Naive B cell (primary cell): ENCODE measurements at places on chromosomes 2 and 18.
A peak's percentile ranks its signal among the peaks of the same experiment; 100 is the strongest.

- peak; percentile 54 for DNase-seq
Observed at GRCh38 chr2:180983468-180984242, 3.2 kb downstream of the UBE2E3 start.

DNA sequence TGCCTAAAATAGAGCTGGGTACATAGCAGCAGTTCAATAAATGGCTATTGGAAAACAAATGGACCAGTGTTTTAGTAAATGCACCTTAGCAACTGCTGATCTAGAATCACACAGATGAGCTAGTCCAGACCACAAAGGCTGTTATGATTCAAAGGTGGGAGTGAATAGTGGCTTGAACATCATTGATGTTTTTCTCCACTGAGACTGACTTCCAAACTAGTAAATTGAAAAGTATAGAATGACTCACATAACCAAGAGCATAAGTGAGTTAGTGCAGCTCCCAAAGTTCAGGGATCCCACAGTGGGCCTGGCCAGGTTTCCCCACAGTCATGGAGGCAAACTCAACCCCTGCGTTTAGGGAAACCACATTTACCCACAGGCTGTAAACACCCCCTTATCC lies 106.7 kb upstream of the YPEL5 start:
- no peak for DNase-seq

DNA sequence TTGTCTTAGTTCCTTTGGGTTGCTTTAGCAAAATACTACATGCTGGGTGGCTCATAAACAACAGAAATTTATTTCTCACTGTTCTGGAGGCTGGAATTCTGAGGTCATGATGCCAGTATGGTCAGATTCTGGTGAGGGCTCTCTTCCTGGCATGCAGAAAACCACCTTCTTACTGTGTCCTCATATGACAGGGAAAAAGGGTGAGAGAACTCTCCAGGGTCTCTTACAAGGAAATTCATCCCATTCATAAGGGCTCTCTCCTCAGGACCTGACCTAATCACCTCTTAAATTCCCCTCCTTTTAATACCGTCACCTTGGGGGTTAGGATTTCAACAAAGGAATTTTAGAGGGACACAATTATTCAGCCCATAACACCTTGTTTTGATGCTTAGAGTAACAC lies 243.1 kb upstream of the TNP1 start:
- no peak for DNase-seq

GRCh38 chr18:68439642-68440041 lies 275.3 kb downstream of the TMX3 start:
- DNase-seq = no peak

DNA sequence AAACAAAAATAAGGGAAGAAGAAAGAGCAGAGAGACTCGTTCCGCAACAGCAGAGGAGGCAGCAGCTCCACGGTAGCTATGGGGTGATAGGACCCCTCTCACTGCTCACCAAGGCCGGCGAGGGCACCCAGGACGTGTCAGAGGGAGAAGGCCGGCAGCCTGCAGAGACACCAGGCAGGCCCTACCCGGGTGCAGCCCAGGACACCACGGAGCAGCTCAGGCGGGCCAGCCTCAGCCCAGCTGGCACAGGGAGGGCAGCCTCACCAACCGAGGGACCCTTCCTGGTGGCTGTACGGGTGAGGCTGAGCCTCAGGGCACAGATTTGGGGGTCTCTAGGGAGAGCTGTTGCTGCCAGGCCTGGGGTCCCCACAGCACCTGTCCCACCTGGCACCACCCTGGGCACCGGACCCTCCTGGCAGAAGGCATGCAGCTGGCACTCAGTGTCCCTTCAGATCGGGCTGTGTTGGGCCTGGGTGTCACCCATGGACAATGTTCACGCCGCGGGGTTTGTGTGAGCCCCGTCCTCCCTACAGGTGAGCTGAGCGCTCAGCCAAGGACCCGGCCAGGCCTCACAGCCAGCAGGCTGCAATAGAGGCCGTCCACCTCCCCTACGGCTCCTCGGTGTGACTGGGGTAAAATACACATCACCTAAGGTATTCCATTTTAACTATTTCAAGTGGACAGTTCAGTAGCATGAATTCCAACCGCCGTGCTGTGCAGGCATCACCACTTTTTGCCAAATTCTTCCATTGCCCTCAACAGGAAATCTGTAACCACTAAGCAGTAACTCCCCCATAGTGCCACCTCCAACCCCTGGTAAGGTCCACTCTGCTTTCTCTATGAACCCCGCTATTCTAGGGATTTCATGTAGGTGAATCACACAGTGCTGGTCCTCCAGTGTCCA lies 21.6 kb downstream of the KCNG2 start:
- no peak for DNase-seq

GRCh38 chr2:238965371-238966071 lies 117.6 kb downstream of the TWIST2 start:
- no peak for DNase-seq

DNA sequence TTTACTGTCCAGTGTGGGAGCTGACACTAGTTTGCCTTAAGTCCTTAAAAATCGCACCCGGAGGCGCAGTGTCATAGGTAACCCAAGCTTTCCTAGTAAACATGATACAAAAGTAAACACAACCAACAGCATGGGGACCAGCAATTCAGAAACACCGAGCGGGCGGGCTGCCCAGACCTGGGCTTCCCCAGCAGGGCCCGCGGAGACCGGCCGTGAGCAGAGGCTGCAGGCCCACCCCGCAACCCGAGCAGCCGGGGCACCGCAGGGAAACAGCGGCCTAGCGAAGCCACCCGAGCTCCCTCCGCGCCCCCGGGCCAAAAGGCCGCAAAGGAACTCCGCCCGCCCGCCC lies 296 bp downstream of the TTC21B start:
- DNase-seq = no peak

GRCh38 chr18:22698711-22699110 lies 234.4 kb upstream of the RBBP8 start:
- no peak for DNase-seq

DNA sequence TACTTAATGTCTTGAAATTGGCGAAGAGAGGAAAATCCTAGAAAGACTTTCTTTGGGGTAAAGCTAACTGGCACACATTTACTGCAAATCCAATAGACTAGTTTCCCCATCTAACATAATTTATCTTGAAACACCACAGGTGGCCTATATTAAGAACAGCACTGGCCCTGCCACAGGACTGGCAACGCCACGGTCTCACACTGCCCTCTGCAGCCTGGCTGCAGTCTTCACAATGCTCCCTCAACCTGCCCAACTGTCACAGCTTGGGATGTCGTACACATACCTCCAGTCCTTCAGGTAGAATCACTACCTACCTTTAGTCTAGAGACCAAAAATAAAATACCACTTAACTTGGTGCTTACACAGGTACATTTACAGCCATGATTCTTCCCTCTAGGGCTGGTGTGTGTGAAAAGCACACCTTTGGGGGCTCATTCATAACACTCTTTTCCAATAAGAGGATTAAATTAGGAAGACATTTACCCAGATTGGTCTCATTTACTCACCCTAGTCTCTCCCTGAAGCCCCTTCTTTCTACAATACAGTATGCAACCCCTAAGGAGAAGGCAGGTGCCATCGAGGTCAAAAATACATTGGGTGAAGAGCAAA lies 222.2 kb downstream of the C1D start:
- peak; percentile 13 for DNase-seq

DNA sequence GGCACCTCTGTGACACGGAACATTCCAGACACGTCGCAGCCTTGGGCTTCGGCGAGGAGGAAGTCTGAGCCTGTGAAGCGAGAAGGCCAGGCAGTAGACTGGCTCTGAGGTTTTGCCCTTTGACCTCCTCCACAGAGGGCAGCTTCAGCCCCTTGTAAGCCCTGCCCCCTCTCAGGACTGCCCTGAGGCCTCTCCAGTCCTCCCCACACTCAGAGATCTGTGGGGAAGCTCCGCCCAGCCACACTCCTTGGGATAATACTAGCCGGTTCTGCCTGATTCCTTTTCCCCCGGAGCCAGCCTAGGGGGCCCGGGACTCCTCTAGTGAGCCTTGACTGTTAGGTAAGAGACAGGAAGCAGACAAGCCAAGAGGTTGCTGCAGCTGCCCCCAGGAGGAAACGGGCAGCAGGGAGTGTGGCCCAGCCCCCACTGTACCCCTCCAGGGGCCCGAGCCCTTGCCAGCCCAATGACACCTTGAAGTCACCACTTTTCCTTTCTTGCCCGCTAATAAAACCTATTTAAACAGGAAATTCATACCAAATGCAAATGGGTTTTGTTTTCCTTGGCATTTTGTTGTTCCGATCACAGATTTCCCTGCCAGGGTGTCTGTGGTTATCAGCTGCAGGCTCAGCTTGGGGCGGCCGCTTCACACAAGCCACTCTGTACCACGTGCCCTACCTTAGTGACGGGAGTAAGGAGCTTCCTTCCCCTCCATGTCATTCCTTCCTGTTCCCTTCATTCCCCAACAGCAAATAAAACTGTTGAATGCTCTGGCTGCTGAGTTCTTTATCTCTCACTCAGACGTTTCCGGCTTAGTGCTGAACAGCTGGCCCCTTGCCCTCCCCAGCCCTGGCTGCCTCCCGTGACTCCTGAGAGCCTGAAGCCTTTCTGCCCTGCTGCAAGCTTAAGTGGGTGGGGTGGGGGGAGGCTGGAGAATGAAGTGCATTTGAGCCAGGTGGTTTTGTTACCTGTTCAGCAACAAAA lies 124.7 kb downstream of the CABLES1 start:
- DNase-seq = peak; percentile 60

- DNase-seq = no peak
Observed at GRCh38 chr18:46385124-46385523, 271.9 kb downstream of the LOXHD1 start.

- no peak for DNase-seq
Observed at GRCh38 chr2:76506538-76506937, 795.8 kb upstream of the GCFC2 start.

DNA sequence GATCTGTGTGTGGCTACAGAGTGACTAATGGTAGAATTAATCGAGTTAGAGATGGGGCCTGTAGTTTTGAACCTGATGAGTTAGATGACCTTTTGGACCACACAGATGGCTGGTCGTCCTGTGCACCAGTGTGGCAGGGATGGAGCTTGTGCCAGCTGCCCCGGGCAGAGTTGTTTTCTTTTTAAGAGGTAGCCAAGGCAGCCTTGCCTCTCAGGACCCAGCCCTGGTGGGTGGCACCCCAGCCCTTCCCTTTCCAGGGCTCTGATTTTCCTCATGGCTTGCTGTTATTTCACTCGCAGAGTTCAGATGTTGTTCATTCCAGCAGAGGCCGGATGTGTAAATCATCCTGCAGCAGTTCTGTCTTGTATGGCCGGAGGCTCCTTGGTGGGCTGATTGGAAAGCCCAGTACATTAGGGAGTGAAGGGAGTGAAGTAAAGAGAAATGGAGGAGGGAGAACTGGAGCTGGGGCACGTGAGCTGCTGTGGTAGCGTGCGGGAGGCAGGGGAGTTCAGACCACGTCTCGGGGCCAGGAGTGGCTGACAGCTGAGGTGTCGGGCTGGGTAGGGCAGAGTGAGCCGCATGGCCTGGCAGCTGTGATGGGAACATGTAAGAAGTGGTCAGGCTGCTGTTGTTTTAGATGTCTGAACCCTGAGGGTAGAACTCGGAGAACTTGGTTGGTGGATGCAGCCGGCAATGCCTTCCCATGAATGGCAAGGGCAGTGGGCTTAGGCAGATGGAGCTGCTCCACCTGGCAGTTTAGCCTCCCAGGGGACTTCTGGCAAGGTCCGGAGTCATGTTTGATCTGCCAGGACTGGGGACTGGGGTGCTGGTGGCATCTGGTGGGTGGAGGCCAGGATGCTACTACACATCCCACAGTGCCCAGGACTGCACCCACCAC lies 28.8 kb downstream of the ASAP2 start:
- no peak for DNase-seq

DNA sequence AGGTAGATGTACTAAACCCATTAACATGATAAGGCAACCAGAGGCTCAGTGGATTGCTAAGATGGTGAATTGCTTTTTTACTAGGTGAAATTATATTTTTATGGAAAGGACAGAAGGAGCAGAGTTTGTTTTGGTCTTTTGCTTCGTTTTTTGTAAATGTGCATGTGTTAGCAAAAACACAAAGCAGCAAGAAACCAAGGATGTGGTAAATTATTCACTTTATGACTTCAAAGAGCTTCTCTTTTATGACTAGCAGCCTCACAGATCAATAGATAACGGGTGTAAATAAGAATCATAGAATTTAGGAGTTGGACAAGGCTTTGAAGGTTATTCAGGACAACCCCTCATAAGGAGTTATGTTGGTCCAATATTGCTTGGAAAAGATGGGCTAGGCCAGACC lies 615.0 kb downstream of the DPP10 start:
- DNase-seq = no peak

- no peak for DNase-seq
Observed at GRCh38 chr18:49645196-49645595, 83.3 kb downstream of the LIPG start.

DNA sequence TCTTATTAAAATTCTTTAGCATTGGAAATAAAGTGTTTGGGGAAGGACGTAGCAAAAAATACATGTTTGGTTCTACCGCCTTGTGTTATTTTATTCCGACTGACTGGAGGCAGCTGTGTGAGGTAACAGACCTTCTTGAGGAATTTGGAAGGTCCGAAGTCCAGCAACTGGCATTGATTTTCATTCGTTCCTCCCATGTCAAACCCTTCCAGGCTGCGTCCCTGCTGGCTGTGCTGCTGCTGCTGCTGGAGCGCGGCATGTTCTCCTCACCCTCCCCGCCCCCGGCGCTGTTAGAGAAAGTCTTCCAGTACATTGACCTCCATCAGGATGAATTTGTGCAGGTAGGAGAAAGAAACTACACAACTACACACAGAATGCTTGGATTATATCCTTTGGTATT lies 21.8 kb downstream of the CNDP1 start:
- no peak for DNase-seq

- DNase-seq = no peak
Observed at GRCh38 chr2:33130544-33130943, 183.8 kb downstream of the LTBP1 start.

DNA sequence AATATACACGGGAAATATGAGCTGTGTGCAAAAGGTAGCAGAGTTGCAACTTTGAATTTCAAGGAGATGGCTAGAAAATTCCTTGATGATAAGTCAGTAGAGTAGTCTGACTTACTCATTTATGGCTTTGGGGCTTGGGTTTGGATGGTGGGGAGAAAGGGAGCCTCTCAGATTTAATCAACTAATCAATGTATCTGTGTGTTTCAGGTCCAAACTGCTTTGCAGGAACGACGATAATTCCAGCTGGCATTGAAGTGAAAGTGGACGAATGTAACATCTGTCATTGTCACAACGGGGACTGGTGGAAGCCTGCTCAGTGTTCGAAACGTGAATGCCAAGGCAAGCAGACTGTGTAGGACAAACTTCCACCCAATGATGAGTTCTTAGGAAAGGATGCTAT lies 164.6 kb downstream of the VWC2L start:
- DNase-seq = no peak

DNA sequence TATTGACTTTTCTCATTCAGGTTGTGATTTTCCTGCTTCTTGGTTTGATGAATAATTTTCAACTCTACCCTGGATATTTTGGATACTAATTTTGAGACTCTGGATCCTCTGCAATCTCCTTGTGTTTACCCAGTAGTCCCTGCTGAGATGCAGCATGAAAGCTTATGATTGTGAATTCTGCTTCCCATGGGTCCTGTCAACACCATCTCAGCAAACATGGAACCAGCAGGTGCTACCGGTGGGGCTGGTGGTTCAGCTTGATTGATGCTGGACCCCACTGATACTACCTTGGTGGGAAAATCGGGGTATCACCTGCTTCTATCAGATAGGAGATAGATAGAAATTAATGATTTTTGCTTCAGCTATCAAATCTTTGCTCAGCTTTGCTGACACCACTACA lies 81.1 kb downstream of the SOWAHC start:
- no peak for DNase-seq

GRCh38 chr2:39689272-39689841 lies 23.6 kb downstream of the TMEM178A start:
- DNase-seq = no peak
